Hematopoietic multipotent progenitor cell treated with erythropoietin and hydrocortisone succinate and interleukin-3 and kit ligand, for 8 days (in vitro differentiated cells): ENCODE measurements at places on chromosomes 16 and 17.
A peak's percentile ranks its signal among the peaks of the same experiment; 100 is the strongest.

GRCh38 chr16:86566601-86566965 lies at the start of gene FOXC2:
FOXC2 (plus strand) TSS chr16:86566829; CDS start chr16:86567336, 507 bp downstream.
- peak; percentile 62 for DNase-seq

DNA sequence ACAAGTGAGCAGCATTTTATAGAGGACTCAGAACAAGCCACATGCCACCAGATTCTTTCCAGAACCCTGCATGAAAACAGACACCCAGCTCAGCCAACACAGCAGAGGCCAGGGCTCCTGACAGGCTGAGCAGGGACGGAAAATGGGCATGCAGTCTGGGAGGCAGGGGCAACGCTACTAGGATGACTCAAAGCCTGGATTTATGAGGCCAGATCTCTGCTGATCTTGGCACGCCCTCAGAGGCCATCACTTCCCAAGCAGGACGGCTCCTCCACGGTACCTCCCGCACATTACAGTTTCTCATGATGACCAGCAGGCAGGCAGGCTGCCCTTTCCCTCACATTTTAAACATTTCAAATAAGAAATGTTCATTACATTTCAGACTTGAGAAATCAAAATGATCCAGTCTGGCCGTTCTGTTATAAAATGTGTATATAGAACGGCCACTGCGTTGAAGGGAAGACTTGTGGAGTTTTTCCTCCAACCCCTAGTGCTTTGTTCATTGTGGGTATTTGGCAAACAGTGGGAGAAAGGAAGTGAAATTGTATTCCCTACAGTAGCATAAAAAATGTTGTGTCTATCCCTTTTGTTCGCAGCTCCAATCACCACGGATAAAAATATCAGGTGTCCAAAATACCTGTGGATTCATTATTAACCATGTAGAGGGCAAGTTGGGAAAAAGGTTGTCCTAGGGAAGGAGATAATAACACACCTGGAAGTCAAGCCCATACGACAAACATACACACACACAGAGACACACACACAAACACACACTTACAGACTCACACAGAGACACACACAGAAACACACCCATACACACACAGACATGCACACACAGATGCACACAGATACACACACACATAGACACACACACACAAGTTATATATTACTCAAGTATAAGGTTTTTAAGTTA lies 64.8 kb upstream of the ADAMTS18 start:
- DNase-seq, result no peak

GRCh38 chr17:38454532-38454931 lies 26.3 kb downstream of the ARHGAP23 start:
- no peak for DNase-seq

GRCh38 chr16:75263963-75264445 lies 12.6 kb upstream of the BCAR1 start:
- no peak for DNase-seq

DNA sequence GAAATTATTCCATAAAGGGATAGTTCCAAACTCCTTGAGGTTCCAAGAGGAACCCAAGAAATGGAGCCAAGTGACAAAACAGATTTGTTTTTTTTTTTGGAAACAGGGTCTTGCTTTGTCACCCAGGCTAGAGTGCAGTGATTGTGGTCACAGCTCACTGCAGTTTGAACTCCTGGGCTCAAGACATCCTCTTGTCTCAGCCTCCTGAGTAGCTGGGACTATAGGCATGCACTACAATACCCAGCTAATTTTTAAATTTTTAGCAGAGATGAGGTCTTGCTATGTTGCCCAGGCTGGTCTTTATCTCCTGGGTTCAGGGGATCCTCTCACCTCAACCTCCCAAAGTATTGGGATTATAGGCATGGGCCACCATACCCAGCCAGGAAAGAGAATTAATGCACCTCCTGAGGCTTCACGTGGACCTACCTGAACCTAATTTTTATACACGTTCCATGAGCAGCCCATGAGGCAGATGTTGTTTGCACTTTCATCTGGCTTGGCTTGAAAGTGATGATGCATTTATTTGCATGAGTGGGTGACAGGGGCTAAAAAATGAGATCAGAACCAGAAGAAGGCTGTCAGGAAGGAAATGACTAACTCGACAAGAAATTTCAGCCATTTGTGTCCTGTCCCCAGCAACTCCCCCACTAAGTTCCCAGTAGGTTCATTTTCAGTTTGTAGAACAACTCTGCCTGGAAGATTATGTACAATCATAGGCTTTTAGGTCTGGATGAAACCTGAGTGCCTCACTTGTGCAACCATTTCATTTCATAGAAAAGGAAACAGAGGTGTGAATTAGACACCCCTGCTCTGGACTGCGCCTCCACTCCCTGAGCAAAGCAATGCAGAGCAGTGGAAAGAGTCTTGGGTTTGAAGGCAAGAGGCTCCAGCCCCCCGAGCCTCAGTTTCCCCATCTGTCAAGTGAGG lies 10.3 kb upstream of the IRF8 start:
- no peak for DNase-seq

GRCh38 chr16:65453646-65454045 lies 331.8 kb upstream of the CDH11 start:
- no peak for DNase-seq

DNA sequence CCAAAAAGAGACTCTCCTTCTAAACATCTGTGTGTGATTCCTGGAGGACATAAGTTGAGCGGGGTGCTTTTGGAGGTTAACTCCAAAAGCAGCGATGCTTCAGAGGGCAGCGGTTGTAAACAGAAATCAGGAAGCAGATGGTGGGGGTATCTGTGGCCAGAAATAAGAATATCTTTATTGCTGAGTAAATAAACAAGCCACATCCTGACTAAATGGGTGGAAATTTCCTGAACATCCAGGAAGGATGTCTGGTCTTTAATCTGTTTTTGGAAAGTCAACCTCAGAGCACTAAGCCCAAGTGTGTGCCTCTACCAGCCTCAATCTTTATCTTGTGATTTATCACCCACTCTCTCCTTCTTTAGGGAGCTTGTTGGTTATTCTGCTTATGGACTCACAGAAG lies 123.3 kb downstream of the CDH13 start:
- no peak for DNase-seq

DNA sequence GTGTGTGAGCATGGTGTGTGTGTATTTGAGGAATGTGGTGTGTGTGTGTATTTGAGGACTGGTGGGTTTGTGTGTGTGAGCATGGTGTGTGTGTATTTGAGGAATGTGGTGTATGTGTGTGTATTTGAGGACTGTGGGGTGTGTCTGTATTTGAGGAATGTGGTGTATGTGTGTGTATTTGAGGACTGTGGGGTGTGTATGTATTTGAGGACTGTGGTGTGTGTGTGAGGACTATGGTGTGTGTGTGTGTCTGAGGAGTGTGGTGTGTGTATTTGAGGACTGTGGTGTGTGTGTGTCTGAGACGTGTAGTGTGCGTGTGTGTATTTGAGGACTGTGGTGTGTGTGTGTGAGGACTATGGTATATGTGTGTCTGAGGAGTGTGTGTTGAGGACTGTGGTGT lies 18.0 kb upstream of the CACNG1 start:
- DNase-seq, result no peak

DNA sequence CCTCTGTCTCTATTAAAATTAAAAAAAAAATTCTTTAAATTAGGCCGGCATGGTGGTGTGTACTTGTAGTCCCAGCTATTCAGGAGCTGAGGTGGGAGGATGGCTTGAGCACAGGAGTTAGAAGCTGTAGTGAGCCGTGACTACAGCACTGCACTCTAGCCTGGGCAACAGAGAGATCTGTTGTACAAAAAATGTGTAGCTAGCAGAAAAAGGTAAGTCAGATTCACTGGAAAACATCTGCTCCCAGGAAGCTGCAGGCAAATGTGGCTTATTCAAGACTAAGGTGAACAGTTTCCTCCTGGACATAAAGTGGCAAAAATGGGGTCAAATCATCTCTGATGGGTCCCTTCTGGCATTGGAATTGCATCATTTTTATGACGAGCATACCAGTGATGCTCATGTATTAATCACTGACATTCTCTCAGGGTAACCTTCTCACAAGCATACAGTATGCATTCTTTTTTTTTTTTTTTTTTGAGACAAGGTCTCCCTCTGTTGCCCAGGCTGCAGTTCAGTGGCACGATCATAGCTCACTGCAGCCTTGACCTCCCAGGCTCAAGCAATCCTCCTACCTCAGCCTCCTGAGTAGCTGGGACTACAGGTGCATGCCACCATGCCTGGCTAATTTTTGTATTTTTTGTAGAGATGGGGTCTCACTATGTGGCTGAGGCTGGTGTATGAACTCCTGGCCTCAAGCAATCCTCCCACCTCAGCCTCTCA lies 48.7 kb downstream of the CPPED1 start:
- DNase-seq, result no peak

- peak; percentile 27 for DNase-seq
These were observed 23.9 kb downstream of the AMFR start for GRCh38 chr16:56401482-56401881.

DNA sequence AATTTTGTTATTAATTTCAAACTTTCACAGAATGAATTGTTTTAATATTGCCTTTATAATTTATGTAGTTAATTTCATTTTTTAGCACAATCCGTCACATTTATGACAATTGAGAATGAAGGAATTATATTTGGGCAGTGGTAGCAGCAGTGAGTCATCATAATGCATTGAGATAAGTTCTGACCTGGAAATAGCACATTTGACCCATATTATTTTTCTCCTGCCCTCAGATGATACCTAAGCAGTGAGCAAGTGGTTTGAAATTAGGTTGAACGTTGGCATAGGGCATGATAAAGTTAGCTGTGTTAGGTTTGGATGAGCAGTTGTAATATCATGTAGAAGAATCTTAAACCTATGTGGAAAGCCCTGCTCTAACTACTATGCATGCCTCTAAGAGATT lies 1431.3 kb upstream of the CDH8 start:
- no peak for DNase-seq

DNA sequence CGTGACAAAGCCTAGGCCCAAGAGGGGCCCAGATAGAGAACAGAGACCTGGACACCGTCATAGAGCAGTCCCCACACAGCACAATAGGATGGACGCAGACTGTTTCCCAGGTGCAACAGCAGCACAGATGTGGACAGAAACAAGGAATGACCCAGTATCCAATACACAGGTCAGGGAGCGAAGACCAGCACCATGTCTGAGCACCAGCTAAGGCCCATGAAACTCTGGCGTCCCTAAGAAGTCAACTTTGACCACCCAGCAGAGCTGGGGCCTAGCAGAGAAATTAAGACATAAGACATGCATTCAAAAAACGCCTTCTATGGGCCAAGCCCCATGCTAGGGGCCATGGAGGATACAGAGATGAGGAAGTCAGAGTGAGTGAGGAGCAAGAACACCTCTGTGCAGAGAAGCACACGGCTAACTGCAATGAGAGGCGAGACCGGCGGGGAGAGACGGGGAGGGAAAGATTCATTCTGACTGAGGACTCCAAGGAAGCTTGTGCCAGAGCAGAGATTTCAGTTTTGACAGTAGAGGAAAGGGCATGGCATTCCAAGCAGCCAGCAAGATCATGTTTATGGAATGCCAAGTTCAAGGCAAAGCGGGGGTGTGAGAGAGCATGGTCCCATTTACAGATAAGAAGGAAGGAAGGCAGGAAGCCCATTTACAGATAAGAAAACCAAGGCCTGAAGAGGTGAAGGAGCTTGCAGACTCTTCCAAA lies 50.8 kb downstream of the PITPNM3 start:
- no peak for DNase-seq

DNA sequence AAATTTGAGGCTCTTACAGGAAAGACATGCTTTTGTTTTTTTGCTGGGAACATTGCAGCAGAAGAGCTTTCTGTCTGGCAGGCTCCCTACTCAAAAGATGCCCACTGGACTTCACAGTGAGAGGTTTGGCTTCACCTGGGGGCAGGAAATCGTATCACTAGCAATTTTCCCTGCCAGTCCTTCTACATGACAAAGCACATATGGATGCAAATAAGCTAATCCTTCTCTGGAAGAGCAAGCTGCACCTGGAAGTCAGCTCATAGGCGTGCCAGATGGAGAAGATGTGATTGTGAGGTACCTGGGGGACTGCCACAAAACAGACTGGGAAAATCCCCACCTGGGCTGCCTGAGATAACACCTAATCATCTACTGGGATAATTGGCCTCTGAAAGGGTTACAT lies 195.0 kb upstream of the CPHXL start:
- no peak for DNase-seq
